ENCODE measurements at places on chromosomes 7 and 10. TPM values are rescaled to one million over a fixed set of nuclear protein-coding genes. Genes with fewer than 3 reads are reported as not detected.

DNA sequence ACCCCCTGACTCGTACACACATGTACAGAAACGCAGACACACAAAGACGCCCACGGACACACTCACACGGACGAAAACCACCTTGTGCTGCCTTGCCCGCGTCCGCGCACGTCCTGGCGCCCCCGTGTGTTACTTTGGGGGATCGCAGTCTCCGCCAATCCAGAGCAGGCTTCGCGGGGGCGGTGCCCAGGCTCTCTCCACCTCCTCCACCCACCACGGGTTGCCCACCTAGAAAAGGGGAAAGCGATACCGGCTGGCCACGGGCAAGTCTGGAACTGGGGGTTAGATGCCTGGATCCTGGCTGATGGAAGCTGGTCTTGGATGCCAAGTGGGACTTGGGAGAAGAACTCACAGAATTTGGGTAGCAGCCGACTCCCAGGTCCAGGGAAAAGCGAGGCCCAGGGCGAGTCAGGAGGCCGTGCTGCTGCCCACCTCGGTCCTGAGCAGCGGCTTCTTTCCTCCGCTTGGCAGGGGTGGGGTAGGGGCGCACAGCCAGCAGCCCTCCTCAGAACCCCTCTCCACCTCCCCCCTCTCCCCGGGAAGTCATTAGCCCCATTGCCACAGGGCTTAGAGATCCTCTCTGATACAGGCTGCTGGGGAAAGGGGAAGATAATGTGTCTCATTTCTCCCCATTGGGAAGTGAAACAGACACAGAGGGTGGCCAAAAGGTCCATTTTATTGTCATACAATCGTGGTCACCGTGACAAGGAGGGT lies 4.6 kb upstream of the VGF start:
- peak; percentile 79 for DNase-seq

Gene RAB19
- total RNA-seq: 17.7 TPM

Gene GRM3
- not detected for total RNA-seq

Gene GPR85
- total RNA-seq: 0.16 TPM

Gene OR6V1
- not detected for total RNA-seq

- no peak for DNase-seq
Measured at GRCh38 chr7:94176694-94177200, 172.6 kb upstream of the BET1 start.

DNA sequence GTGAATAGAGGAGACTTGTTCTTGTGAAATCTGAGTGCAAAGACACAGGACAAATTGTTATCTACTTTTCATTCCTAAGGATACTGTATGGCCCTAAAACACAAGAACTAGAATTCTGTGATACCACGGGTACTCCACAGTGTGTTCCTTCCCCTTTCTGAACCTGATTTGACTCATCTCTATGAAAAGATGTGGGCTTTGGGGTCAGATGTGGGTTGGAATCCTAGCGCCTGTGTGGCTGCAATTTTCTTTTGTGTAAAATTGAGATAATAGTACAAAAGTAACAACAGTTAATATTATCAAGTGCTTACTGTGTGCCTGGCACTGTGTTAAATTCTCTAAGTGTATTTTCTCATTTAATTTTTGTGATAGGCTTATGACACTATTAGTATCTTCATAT lies 8.1 kb downstream of the SRGN start:
- no peak for DNase-seq

GRCh38 chr10:77139252-77140160 lies 498.1 kb downstream of the KCNMA1 start:
- DNase-seq: no peak

DNA sequence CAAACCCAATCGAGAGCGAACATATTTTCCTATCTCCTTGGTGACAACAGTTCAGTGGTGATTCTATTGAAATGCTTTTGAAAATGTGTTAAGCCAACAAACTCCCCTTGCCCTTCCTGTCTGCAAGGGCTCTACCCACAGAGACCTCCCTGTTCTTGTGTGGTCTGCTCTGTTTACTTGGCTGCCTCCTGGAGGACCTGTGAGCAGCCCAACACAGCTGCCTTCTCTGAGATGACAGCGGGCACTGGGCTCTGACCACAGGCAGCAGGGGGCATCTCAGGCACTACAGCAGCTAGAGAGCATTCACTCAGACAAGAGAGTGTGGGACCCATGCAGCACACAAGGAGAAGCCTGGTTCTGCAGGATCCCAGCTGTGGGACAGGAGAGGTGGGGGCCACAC lies 416.4 kb downstream of the TCERG1L start:
- no peak for DNase-seq

DNA sequence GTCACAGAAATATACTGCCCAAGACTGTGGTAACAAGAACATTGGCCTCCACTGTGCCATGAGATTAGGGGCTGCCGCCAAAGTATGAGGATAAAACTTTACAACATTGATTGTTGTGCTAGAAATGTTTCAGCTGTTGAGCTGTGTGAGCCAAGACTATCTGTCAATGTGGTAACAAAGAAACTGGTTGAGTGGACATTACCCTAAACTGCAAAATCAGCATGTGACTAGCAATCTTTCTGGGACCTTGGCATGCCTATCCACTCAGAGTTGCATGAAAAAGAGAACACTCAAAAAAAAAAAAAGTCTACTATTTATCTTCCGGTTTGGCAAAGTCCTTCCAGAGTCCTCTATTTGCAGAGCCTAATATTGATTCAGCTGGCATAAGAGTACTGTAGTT lies 605.6 kb upstream of the CNTNAP2 start:
- DNase-seq: no peak

DNA sequence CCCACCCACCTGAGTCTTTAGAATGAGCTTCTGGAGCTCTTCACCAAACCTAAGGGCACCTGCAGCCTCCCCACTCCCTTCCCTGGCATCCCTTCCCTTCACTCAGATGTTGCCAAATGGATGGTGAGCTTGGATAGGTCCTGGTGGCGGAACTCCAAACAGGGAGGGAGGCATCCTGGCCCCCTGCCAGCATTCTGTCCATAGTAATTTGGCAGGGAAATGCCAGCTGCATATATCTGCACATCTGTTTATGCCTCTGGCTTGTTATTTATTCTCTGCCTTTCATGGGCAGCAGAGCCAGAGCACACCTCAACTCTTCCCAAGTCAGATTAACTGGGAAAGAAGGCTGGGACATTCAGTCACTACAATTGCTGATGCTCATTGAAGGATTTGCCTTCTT lies 18.1 kb downstream of the KAZALD1 start:
- DNase-seq: no peak

Gene UCMA
- not detected for total RNA-seq

Gene HYAL4
- total RNA-seq: not detected

- no peak for DNase-seq
Measured at GRCh38 chr10:57460540-57460939, 807.2 kb downstream of the IPMK start.

Gene FAM237B
- total RNA-seq: not detected

DNA sequence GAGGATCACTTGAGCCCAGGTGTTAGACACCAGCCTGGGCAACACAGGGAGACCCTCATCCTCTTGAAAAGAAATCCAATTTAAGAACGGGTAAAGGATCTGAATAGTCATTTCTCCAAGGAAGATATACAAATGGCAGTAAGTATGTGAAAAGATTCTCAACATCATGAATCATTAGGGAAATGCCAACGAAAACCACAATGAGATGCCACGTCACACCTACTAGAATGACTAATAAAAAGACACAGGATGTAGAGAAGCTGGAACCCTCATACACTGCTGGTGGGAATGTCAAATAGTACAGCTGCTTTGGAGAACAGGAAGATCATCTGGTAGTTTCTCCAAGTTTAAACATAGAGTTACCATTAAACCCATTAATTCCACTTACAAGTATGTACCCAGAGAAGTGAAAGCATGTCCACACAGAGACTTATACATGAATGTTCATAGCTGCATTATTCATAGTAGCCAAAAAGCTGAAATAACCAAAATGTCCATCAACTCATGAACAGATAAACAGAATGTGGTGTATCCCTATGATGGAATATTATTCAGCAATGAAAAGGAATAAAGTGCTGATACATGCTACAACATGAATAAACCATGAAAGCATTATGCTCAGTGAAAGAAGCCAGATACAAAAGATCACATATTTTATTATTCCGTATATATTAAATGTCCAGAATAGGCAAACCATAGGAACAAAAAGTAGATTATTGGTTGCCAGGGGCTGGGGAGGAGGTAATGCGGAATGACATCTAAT lies 13.1 kb upstream of the ZMIZ2 start:
- DNase-seq: no peak

GRCh38 chr7:90242369-90243168 lies 2.4 kb upstream of the CFAP69 start:
- DNase-seq: no peak

- no peak for DNase-seq
Measured at GRCh38 chr7:68725843-68726785, 872.2 kb upstream of the AUTS2 start.

DNA sequence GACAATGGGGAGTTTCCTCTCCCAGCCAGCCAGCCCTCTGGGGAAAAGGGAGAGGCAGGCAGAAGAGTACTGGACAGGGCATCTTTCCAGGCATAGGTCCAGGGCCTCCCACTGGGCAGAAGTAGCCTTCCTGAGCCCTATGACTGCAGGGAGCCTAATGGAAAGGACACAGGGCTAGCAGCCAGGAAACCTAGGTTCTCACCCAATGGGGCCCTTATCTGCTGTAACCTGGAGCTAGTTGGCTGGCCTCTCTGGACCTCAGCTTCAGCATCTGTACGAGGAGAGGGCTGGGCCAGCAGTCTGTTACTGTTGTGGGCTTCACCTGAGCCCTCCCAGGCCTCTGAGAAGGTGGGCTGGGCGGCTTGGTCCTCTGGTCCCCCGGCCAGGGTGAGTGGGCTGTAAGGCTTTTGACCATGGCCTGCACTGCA lies 22.4 kb downstream of the LDB3 start:
- DNase-seq: no peak

Gene NUTM2E
- not detected for total RNA-seq

DNA sequence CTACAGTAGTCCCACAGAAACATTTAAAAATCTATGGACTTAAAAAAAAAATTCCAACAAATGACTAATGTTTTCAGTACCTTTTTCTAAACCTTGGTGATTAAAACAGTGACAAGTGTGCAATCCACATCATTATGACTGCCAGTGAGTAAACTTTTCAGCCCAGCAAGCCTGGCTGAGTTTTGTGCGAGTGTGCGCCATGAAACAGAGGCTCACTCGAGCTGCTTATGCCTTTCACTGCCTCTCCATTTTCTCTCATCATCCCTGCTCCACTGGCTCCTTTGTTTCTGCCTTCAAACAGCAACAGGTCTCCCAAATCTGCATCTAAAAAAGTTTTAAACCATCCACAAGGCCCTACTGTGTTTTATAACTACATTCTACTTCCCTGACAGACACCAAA lies 105.8 kb downstream of the USP6NL start:
- no peak for DNase-seq

DNA sequence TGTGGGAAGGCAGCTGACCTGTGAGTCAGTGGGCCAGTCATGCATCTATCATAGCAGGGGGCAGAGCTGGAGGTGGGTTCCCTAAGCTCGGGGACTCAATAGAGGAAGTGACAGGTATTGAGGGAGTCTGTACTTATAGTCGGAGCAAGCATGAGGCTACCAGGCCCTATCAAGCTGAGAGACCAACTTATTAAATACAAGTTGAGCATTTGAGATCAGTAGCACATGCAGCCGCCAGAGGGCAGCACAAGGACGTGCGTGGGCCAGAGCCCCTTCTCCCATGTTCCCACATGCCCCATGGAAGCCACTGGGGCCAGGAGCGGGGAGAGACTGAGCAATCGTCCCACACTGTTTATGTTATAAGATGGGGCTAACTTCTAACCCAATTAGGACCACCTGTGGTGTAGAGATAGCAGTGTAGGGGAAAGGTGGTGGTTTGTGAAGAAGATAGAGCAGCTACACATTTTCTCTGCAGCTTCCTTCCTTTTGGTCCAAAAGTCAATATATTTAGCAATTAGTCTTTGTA lies 13.0 kb upstream of the STK31 start:
- DNase-seq: peak; percentile 31

Gene SEMA3A
- 5.6 TPM for total RNA-seq

- no peak for DNase-seq
Measured at GRCh38 chr7:4837041-4837802, 24.6 kb downstream of the PAPOLB start.

Gene TBRG4
- total RNA-seq: 140 TPM

Gene TMEM225B
- total RNA-seq: not detected

- DNase-seq: no peak
Measured at GRCh38 chr10:21449288-21449966, 76.1 kb downstream of the SKIDA1 start.
